ENCODE measurements at places on chromosomes 4 and X. TPM values are rescaled to one million over a fixed set of nuclear protein-coding genes. Genes with fewer than 3 reads are reported as not detected.

DUSP21 gene
- not detected for total RNA-seq

CENPVL1 gene
- not detected for total RNA-seq

NUP62CL gene
- 3.6 TPM for total RNA-seq

RRH gene
- not detected for total RNA-seq

CYBB gene
- not detected for total RNA-seq

ARHGAP6 gene
- not detected for total RNA-seq

SMIM20 gene
- 33.2 TPM for total RNA-seq

DCAF12L1 gene
- total RNA-seq, result not detected

ETDA gene
- total RNA-seq, result not detected

PAK3 gene
- total RNA-seq, result 0.64 TPM

ATP8A1 gene
- total RNA-seq, result 32.0 TPM

NXF2B gene
- not detected for total RNA-seq

RPL39 gene
- total RNA-seq, result 3,109 TPM

- H3K4me3 ChIP-seq, result peak overlapping the region; percentile 70
- H3K27ac ChIP-seq, result peak overlapping the region; percentile 98
- DNase-seq, result peak; percentile 80
- H3K36me3 ChIP-seq, result peaks cover 16% of the 10 kb centered on the region
- H3K4me1 ChIP-seq, result peaks cover 89% of the 10 kb centered on the region
- H3K27me3 ChIP-seq, result no peaks in the 10 kb centered on the region
These were observed 31.0 kb downstream of the TMEM131L start for GRCh38 chr4:153497091-153497531.

DNA sequence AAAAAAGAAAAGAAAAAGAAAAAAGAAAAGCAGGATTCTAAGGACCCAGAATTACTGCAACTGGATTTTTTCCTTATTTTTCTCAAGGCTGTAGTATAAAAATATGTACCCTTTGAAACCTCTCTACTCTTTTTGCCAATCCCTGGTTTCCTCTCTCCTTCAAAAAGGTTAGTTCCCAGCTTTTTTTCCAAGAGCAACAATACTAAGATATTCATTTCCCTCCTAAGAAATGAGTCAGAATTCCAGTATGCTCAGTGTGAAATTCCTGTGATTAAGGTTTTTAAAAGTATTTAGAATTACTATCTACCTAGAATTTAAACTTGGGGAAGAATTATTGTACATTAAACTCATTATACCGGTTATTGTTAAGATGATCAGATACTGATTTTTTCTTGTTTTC is 22.0 kb downstream of the SMIM14 start:
- no peaks in the 10 kb centered on the region for H3K36me3 ChIP-seq
- H3K27ac ChIP-seq, result no peak overlapping the region
- no peaks in the 10 kb centered on the region for H3K27me3 ChIP-seq
- no peak overlapping the region for H3K4me3 ChIP-seq
- no peak for DNase-seq
- no peaks in the 10 kb centered on the region for H3K4me1 ChIP-seq

GRCh38 chr4:37690976-37691375 is 4.8 kb upstream of the RELL1 start:
- H3K27me3 ChIP-seq, result no peaks in the 10 kb centered on the region
- no peak overlapping the region for H3K27ac ChIP-seq
- DNase-seq, result no peak

- H3K27ac ChIP-seq, result no peak overlapping the region
- H3K36me3 ChIP-seq, result no peaks in the 10 kb centered on the region
- no peak overlapping the region for H3K4me3 ChIP-seq
These were observed 95.4 kb upstream of the MAML3 start for GRCh38 chr4:140249351-140249750.

DNA sequence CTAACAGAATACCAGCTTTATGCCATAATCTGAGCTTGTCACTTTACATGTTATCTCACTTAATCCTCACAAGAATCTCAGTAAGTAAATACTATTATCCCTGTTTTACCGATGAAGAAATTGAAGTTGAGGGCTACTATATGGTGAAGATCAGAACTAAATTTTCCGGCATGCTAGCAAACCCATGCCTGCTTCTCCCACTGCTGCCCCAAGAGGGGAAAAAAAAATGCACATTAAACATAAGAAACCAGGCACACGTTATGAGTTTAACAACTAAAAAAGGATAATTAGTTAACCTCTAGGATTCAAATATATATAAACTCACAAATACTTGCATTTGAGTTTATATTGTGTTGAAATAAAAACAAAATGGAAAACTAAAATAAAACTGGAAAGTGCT is 10.8 kb downstream of the SLC10A7 start:
- DNase-seq, result no peak
- H3K36me3 ChIP-seq, result peaks cover 36% of the 10 kb centered on the region
- H3K27ac ChIP-seq, result no peak overlapping the region
- H3K27me3 ChIP-seq, result no peaks in the 10 kb centered on the region
- peaks cover 8% of the 10 kb centered on the region for H3K4me1 ChIP-seq

- no peak overlapping the region for H3K4me3 ChIP-seq
- no peaks in the 10 kb centered on the region for H3K36me3 ChIP-seq
- DNase-seq, result no peak
- no peak overlapping the region for H3K27ac ChIP-seq
These were observed 89.1 kb downstream of the TBC1D9 start for GRCh38 chr4:140666889-140667614.

DNA sequence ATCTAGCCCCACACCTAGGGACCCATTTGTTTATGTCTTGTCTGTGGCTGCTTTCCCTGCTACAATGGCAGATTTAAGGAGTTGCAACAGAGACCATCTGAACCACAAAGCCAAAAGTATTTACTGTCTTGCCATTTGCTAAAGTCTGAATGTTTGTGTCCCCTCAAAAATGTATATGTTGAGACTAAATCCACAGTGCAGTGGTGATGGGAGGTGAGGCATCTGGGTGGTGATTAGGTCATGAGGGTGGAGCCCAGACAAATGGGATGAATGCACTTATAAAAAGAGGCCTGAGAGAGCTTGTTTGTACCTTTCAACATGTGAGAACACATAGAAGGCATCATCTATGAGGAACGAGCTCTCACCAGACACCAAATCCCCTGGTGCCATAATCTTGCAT is 137.3 kb downstream of the TMEM144 start:
- H3K27ac ChIP-seq, result no peak overlapping the region
- H3K4me1 ChIP-seq, result no peaks in the 10 kb centered on the region
- no peak for DNase-seq
- no peak overlapping the region for H3K4me3 ChIP-seq

DNA sequence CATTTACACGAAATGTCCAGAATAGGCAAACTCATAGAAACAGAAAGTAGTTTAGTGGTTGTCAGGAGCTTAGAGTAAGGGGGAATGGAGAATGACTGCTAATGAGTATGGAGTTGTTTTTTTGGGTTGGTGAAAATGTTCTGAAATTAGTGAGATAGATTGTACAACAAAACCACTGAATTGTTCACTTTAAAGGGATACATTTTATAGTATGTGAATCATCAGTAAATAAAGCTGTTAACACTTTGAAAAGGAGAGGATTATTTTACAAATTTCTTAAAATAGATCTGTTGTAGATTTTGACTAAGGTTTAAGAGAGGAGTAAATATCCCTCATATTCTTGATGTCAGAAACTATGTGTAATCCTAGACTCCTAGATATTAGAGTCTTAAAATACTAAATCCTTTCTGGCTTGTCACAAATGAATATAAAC is 82.7 kb downstream of the RAPGEF2 start:
- no peaks in the 10 kb centered on the region for H3K27me3 ChIP-seq
- no peak for DNase-seq
- peaks cover 13% of the 10 kb centered on the region for H3K4me1 ChIP-seq
- H3K36me3 ChIP-seq, result peaks cover 4% of the 10 kb centered on the region
- H3K4me3 ChIP-seq, result no peak overlapping the region

DNA sequence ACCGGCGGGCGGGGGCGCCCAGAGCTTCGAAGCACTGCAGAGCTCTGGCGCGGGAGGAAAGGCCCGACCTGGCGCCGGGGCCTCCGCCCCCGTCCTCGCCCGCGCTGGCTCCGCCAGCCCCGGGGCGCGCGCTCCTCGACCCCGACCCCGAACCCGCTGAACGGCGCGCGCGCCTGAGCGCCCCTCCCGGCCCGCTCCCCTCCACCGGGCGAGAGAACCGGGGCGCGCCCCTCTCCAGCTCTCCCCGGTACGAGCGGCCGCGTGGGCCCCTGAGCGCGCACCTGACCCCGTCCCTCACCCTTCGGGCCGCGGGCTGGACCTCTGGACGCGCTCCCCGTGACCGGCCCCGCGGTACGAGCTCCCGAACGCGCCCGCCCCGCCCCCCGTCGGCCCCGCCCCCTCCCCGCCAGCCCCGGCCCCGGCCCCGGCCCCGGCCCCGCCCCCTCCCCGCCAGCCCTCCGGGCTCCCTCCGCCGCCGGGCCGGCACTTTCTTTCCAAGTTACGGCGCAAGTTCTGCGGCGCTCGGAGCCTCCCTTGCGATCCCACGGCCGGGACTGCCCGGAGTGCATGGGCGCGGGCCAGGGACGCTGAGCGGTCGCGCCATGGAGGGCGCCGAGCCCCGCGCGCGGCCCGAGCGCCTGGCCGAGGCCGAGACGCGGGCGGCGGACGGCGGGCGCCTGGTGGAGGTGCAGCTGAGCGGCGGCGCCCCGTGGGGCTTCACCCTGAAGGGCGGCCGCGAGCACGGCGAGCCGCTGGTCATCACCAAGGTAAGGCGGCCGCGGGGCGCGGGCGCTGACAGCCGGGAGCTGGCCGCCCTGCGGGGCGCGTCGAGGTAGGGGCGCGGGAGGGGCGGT is at the start of gene SHROOM2:
SHROOM2 (plus strand) TSS at position 486 of the 854 bp plus-strand sequence; CDS start at position 603, 117 bp downstream.
- no peak for DNase-seq
- no peaks in the 10 kb centered on the region for H3K4me1 ChIP-seq
- peaks cover 34% of the 10 kb centered on the region for H3K27me3 ChIP-seq
- H3K36me3 ChIP-seq, result no peaks in the 10 kb centered on the region

DNA sequence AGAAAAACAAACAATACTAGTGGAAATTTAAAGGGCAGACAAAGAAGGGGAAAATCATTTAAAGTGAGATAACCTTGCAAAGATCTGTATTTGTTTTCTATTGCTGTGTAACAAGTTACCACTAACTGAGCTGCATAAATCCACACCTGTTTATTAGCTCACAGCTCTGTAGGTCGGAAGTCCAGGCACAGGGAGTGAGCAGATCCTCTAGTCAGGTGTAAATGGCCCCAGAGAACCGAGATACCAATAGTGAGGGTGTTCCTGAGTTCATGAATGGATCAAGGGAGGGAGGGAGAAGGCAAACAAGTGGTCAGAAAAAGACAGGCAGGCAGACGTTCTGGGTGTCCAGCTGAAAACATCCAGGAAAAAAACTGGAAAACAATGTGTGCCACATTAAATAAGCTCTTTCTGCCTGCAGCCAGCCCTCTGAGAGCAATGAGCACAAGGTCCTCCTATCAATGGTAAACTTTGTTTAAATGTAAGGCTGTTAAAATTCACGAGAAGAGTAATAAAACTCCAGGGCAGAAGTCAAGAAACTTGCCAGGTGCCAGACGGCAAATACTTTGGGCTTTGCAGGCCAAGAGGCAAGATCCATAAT is 25.0 kb downstream of the ADGRA3 start:
- no peak for DNase-seq
- H3K4me3 ChIP-seq, result no peak overlapping the region
- peaks cover 6% of the 10 kb centered on the region for H3K36me3 ChIP-seq
- no peaks in the 10 kb centered on the region for H3K4me1 ChIP-seq

- H3K27me3 ChIP-seq, result no peaks in the 10 kb centered on the region
- H3K4me3 ChIP-seq, result peak overlapping the region; percentile 96
- peaks cover 69% of the 10 kb centered on the region for H3K4me1 ChIP-seq
- H3K36me3 ChIP-seq, result peaks cover 1% of the 10 kb centered on the region
These were observed 779 bp upstream of the DDX60L start for GRCh38 chr4:168480931-168481611.

DNA sequence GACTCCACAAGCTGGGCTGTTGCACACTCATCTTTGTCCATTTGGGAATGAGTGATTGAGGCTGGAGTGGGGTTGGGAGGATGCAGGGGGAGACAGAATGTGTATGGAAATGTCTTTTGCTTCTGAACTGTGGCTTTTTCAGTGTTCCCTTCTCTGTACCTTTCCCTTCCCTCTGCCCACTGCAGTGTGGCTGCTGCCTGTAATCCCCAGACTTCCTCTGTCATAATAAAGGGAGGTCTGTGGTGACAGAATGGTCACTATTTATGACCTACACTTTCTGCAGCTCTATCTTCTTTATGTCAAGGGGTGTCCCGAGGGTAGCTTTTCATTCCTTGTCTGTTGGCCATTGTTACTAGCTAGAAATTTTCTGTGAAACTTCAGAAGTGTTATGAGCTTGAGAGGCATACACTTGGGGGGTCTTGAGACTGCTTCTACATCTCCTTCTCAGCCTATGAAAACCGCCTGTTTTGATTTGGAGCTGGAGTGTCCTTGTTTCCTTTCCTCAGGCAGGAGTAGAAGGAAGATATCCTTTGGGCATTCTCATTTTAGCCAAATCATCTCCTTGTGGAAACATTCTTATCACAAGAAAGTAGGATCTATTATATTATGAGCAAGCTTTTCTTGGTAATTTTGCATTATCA is 63.0 kb downstream of the ANK2 start:
- H3K4me3 ChIP-seq, result no peak overlapping the region
- no peak overlapping the region for H3K27ac ChIP-seq
- no peaks in the 10 kb centered on the region for H3K4me1 ChIP-seq
- no peaks in the 10 kb centered on the region for H3K36me3 ChIP-seq

- peaks cover 25% of the 10 kb centered on the region for H3K4me1 ChIP-seq
- H3K4me3 ChIP-seq, result no peak overlapping the region
- H3K36me3 ChIP-seq, result peaks cover 5% of the 10 kb centered on the region
- H3K27me3 ChIP-seq, result no peaks in the 10 kb centered on the region
These were observed 13.0 kb upstream of the RHOXF2 start for GRCh38 chrX:120145295-120145925.

GRCh38 chrX:131577999-131578734 is 34.3 kb downstream of the OR13H1 start:
- no peaks in the 10 kb centered on the region for H3K36me3 ChIP-seq
- H3K27me3 ChIP-seq, result peaks cover 7% of the 10 kb centered on the region
- no peak for DNase-seq
- H3K27ac ChIP-seq, result no peak overlapping the region

DNA sequence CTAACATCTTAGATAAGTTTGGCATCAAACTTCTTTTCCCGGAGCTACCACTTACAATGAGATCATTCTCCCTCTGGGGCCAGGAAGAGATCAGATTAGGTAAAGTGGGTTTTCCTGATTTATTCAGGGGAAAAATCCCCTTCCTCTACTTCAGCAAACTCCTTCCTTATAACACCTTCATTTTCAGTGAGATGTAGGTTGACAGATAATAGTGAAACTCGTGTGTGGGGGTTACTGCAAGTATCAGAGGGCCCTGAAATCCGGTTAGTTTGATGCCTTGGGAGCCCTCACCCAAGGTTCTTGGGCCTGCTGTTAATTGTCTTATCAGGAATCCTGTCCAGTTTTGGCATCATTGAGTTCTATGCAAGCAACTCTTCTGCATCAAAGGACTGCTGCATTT is 10.8 kb downstream of the FTHL17 start:
- H3K36me3 ChIP-seq, result no peaks in the 10 kb centered on the region
- DNase-seq, result no peak
- no peaks in the 10 kb centered on the region for H3K4me1 ChIP-seq
- no peak overlapping the region for H3K4me3 ChIP-seq
- no peak overlapping the region for H3K27ac ChIP-seq

GRCh38 chrX:143306991-143307937 is 210.0 kb downstream of the SPANXN3 start:
- H3K4me1 ChIP-seq, result no peaks in the 10 kb centered on the region
- no peak overlapping the region for H3K4me3 ChIP-seq
- no peaks in the 10 kb centered on the region for H3K36me3 ChIP-seq
- H3K27ac ChIP-seq, result no peak overlapping the region
- no peaks in the 10 kb centered on the region for H3K27me3 ChIP-seq
- no peak for DNase-seq

- no peak overlapping the region for H3K27ac ChIP-seq
- no peak overlapping the region for H3K4me3 ChIP-seq
- H3K4me1 ChIP-seq, result peaks cover 2% of the 10 kb centered on the region
- no peak for DNase-seq
These were observed 13.4 kb downstream of the DHRSX start for GRCh38 chrX:2487366-2487765.

Data from activated naive CD4-positive, alpha-beta T cell treated with anti-CD3 and anti-CD28 coated beads for 36 hours (primary cell).